Activated CD4-positive, alpha-beta T cell treated with anti-CD3 and anti-CD28 coated beads for 48 hours (primary cell): ENCODE measurements at places on chromosomes 3 and 15.

DNA sequence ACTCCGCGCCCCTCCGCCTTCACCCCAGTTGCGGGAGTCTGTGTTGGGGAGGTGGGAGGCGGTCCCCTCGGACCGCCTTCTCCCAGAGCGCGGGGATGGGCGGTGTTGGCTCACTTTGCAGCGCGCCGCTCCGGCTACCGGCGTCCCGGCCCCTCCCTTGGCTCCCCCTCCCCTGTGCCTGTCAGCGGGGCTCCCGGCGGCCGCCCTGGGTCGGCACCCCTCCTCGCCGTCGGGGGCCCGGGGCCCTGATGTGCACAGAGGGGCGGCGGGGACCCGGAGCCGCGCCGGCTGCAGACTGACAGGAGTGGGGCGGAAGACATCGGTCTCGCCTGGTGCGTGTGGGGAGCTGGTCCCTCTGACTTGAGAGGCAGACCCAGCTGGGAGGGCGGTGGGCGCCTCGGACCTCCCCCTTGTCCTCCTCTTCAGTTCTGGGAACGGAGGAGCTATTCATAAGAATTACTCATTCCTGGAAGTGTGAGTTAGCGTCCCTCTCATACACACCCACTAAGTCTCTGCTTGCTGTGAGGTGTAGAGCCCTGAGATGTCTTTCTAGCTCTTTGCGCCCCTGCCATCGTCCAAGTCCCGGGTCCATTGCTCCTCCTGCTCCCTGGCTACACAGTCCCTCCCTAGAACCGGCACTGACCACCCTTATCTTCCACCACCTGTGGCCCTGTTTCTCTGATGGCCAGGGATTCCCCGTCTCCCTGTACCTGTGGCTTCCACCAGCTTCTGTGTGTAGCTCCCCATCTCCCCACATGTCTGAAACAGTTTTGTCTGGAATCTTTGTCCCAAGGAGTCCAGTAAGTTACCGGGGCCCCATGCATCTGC lies 42.3 kb upstream of the ROPN1 start:
- DNase-seq = peak; percentile 34

- DNase-seq = no peak
Measured at GRCh38 chr3:58697561-58697960, 31.0 kb upstream of the FAM3D start.

- DNase-seq = no peak
Measured at GRCh38 chr15:66961407-66961884, 104.0 kb upstream of the SMAD3 start.

GRCh38 chr3:42213417-42213816 lies 52.6 kb downstream of the CCK start:
- DNase-seq = peak; percentile 18

DNA sequence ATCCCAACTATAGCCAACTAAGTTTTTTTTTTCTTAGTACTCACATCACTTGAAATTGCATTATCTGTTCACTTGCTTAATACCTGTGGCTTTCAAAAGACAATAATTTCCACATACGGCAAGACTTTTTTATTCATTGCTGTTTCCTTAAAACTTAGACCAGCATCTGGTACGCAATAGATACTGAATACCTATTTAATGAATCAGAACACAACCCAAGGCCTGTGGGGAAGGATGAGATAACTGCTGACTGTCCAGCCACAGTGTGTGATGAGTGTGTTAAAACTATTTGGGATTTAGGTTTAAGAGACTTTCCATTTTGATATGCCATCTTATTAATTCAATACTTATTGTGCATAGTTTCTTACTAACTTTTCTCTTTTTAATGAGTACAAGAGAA lies 988.7 kb downstream of the NTRK3 start:
- no peak for DNase-seq

GRCh38 chr15:100900136-100900794 lies 18.9 kb upstream of the LRRK1 start:
- DNase-seq = no peak

DNA sequence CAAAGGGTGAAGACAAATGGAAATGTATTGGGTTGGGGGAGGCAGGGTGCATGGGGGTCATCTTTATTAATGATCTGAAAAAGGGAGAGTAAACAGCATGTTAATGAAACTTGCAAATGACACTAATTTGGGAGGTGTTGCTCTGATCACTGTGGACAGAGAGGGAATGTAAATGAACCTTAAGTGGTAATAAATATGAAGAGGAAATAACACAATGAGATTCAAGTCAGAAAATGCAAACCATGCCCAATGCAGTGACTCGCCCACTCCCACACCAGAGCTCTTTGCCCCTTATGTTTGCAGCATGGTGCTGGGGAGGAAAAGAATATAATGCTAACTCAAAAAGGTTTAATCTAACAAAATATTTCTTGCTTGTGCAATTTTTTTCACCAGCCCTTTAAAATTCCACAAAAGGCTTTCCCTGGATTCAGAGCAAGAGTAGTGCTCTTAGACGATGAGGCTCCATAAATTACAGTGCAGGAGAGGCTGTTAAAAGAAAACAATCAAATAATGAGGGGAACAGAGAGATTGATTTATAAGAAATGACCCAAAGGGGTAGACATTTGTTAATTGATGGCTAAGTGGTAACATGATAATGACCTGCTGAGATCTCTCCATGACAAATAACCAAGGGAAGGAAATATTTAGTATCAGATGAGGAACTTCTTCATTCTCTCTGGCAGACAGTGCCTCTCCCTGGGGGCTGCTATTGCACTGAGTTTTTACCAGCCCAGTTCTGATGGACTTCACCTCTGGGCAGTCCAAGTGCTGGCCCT lies 210.0 kb upstream of the PPP2R3A start:
- no peak for DNase-seq

GRCh38 chr3:104549099-104549714 lies 817.5 kb upstream of the ALCAM start:
- no peak for DNase-seq

DNA sequence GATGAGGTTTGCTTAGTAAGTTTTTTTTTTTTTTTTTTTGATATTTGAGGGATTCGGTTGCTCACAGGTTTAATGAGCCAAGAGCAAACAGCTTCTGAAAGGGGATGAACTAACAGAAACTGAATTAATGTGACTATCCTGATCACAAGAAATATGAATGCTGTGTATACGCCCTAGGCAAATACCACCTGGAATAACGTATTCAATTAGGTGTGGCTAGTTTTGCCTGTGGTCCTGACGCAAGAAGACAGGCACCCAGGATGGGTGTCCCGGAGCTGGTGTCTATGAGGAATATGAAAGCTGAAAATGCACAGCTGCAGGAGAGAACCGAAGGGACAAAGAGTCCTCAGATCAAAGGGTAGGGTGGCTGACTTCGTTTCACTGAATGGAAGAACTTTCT lies 14.6 kb downstream of the LSG1 start:
- no peak for DNase-seq

DNA sequence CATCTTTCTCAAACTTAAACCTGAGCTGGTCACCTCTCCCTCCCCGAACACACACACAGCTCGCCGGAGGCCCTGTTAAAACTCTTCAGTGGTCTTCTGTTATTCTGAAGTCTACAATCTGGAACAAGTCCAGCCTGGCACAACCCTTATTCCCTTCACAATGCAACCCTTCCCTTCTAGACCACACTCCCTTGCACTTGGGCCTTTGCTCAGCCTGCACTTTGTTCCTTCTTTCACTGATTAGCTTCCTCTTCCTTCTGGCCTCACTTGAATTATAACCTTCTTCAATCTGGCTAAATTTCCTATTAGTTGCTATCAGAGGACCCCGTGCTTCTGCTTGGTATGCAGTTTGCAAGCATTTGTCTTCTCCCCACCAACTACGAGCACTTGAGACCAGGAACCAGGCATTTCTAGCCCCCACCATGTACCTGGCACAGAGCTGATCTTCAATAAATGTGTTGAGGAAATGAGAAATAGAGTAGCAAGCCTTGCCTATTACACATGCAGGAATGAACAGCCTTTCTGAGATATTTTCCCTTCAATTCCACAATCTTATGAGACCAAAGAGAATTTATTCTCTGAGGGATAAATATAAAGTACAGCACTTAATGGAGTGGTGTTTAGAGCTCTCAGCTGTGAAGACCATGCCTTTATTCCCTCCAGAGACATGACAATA lies 663.1 kb upstream of the ADAMTS9 start:
- DNase-seq = no peak

DNA sequence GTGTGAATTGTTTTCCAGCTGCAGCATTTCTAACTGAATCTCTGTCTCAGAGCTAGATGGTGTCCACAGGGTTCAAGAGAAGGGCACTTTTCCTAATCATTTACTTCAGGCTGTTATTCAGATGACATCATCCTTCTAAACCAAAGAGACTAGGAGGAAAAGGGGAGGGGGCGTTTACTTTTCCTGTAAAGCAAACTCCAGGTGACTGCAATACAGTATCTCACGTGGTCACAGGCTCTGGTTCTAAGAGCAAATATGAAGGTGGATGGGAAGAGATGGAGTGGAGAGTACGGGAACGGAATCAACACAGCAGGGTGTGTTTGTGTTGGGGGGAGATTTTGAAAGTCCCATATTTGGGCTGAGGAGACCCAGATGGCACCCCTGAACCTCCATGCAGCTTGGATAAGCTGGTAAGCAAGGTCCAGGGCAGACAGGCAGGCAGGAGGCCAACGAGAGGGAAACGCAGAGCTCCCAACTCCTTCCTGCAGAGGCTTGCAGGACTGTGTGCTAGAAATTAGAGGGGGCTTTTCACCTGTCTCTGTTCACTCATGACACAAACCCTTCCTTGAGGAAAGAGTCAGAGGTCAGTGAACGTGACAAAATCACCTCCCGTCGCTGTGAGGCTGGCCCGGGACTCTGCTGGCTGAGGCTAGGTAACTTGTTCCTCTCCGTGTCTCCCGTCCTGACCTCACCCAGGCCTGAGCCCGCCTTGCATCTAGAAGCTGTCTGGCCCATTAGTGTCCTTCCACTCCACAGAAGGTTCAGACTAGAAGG lies 151.2 kb downstream of the OPA1 start:
- DNase-seq = no peak

GRCh38 chr3:195738274-195739044 lies 17.7 kb downstream of the MUC20 start:
- DNase-seq = no peak

- DNase-seq = no peak
Measured at GRCh38 chr15:73936588-73937290, 10.5 kb downstream of the LOXL1 start.

- no peak for DNase-seq
Measured at GRCh38 chr3:156627946-156628569, 46.3 kb upstream of the TIPARP start.

- DNase-seq = peak; percentile 36
Measured at GRCh38 chr15:76337696-76338485, 1.3 kb downstream of the ISL2 start.

DNA sequence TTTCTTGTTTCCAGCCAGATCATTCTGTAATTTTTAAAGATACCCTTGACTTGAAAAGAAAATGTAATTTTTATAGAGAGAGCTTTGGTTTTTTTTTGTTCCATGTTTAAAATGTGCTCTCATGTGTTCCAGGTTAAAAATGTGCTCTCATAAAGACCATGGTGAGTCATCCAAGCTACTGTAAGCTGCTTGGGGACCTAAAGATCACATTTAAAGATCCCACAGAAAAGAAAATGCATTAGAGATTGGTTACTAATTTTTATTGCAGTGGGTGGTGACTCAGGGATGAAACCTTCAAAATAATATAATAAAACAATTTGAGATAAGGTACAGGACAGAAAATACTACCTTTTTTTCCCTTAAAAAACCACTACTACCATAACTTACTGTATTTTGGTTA lies 11.0 kb downstream of the TCF12 start:
- DNase-seq = no peak
